Mesothelial cell of epicardium (in vitro differentiated cells): ENCODE measurements at places on chromosomes 3 and 15.

- DNase-seq, result no peak
These were observed 60.9 kb downstream of the STRIT1 start for GRCh38 chr3:155232605-155233004.

DNA sequence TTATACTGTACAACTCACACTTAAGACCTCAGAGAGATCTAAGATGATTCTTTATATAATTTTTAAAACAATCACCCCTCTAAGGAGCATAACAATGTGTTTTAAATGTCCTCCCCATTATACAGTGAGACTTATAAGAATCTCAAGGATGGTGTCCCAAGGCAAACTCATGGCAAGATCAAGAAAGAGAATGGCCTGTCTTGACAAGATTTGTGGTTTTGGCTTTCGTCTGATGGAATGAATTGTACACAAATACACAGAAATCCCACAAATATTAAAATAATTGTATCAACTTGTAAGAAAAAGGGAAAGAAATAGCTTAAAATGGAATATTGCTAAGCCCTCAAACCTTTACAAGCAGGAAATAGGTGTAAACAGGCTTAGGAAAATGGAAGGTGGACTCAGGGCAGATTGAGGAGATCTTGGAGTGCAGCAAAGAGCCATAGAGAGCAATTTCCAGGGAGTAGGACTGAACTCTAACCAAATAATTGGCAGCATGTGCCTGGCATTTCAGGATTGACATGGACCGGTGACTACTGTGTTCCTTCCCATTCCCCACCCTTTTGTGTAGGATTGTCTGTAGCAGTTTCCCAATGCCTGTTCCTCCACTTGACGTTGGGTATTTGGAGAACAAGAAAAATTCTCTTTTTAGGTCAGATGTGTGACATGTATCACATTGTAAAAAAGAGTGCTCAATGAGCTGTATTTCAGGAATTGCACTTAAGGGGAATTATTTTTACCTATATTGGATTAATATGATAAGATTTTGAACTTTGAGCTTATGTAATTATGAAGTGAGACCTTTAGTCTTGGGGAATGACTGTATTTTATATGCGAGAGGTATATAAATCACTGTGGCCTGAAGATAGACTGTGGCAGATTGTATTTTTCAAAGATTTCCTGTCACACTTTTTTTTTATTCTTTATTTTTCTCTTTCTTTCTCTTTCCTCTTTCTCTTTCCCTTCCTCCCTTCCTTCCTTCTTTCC lies 317.8 kb upstream of the SLITRK3 start:
- no peak for DNase-seq

GRCh38 chr15:88542342-88542733 lies 4.1 kb downstream of the DET1 start:
- DNase-seq, result no peak

GRCh38 chr15:96497951-96498350 lies 167.5 kb downstream of the NR2F2 start:
- DNase-seq, result no peak

GRCh38 chr3:183178833-183179549 lies 16.5 kb upstream of the LAMP3 start:
- peak; percentile 67 for DNase-seq
